NCI-H1105 (cell line): ENCODE measurements at places on chromosomes 1 and 21.

DNA sequence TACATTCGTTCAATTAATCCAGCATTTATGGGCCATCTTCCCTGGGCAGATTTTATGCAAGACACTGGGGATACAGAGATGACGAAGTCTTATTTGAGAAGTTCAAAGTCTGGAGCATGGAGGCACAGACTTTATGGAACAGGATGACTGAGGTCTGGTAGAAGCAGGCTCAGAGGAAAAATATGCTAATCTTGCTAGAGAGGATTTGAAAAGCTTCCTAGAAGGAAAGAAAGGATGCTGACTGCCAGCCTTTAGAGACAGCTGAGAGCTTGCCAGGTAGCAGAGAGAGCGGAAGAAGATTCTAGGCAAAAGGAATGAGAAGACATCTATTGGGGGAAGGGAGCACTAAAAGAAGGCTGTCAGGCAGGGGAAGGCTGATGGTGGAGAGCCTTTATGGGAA lies 75.5 kb upstream of the ATP5PO start:
- no peak for DNase-seq

- no peak for DNase-seq
Observed at GRCh38 chr1:2544875-2545640, 11.1 kb upstream of the TNFRSF14 start.

DNA sequence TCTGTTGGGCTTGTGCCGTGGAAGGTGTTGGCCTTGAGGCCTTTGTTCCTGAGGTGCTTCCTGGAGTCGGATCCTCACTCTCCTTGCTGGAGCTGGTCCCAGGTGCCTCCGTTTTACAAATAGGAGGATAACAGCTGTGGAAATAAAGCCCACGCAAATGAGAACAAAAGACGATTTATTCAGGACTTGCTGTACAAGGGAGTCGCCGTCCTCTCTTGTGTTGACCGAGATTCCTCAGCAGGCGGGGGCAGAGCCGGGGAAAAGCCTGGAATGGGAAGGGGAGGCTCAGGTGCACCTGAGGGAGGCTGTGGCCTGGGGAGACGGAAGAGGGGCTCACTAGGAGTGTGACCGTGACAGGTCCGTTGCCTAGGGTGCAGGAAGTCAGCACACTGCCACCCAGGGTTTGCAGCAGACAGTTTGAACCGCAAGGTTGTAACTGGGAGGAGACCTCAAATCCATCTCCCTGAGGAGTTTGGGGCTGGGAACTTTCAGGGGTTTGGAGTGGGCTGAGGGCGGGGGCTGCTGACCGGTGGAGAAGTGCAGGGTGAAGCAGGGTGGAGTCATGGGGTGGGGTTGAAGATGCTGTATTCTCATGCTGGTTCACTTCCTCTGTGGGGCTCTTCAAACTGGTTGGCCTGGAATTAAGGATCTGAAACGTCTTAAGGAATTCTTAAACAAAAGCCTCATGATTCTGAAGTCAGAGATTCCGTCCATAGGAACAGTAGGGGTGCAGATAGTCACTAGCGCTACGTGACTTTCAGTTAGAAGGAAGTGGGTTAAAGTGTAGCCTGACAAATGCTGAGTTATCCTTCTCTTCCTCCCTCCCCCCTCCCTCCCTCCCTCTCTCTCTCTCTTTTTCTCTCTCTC lies 2.6 kb upstream of the CSTB start:
- no peak for DNase-seq

DNA sequence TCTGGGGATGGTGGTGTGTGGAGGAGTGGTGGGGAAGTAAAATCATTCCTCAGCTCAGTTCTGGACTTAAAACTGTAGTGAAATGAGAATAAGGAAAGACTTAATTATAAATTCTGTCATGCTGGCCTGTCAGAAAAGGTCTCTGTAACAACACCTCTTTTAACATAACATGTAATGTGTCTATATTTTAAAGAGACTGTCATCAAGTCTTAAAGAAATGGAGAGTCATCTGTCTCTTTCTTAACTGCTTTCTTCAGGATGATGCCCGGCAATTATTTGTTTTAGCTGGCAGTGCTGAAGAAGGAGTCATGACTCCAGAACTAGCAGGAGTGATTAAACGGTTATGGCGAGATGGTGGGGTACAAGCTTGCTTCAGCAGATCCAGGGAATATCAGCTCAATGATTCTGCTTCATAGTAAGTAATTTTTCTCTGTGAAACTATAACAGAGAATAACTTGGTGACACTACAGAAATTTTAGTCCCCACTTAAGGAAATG lies 30.6 kb downstream of the GNAI3 start:
- no peak for DNase-seq
